ENCODE measurements at places on chromosomes 2 and 18.

DNA sequence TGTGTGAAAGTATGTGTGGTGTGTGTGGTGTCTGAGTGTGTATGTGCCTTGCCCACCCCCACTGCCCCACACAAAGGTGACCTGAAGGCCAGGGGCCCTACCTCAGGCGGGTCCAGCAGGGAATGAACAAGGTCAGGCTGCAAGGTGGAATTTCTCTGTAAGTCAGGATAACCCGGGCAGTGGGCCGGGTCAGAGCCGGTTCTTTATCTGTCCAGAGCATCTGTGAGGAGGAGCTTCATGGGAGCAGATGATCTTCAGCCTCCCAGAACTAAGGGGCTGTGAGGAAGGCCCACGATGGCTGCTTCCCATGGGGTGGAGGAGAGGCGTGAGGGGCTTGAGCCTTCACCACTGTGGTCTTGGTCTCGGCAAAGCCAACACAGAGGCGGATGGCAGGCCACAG is 150.3 kb downstream of the TFCP2L1 start:
- no peak for DNase-seq

DNA sequence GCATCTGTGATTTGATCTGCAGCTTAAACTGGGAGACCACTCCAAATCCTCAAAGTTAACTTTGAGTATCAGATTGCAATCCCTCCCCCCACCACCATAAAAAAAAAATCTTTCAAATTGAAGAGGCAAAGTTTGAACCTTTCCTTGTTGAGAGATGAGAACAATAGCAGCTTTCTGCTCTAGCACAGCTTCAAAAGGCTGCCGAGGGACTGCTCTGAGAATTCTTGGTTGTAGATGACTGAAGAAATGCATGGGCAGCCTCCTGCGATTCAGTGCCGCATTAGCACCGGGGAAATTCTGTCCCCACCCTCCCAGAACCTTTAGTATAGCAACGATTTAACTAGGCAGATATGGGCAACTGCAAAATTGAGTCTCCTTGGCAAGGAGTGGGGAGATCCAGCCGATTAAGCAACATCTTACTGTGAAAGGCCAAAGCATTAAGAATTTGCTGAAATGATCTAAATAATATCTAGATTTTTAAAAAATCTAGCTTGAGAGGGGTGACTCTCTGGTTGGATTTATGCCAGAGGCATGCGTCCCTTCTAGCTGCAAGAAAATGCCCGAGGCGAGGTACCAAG is 3.9 kb upstream of the SP5 start:
- no peak for DNase-seq

GRCh38 chr2:14872779-14873325 is 240.3 kb downstream of the LRATD1 start:
- DNase-seq, result no peak

DNA sequence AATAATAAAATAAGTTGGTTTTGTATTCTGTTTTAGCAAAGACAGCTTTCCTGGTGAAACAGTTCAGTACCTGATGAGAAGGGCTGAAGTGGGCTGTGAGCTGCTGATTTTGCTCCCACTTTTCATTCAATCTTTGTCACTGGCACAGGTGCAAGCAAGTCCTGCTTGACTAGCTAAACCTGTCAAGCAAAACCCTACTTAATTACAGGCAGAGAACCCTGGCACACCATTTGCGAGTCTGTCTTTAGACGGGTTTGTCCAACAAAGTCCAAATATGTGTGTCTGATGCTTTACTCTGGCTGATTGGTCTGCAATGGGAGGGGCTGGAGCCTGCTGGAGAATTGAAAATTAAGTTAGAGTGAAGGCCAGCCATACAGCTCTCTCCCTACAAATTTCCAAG is 267.2 kb downstream of the EPHA4 start:
- no peak for DNase-seq

- no peak for DNase-seq
Measured at GRCh38 chr18:23302511-23302850, 150.6 kb upstream of the RIOK3 start.

- DNase-seq, result no peak
Measured at GRCh38 chr2:207320381-207321159, 154.8 kb upstream of the KLF7 start.

DNA sequence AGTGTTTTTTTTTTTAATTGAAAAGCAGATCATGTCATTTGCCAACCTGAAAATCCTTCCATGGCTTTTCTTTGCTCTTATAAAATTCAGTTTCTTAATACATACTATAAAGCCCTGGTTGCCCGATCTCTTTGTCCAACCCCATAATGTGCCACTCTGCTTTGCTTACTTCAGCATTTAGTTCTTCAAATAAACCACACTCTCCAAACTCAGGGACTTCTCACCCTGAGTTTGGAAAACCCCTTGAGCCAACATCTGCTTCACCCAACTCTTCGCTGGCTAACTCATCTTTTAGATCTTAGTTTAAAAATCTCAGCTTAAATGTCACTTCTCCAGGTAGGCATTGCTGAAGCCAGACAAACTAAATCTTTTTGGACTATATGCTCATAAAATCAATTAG is 1.3 kb upstream of the STAT1 start:
- DNase-seq, result no peak

GRCh38 chr2:37871456-37872191 is 53.5 kb upstream of the RMDN2 start:
- peak; percentile 11 for DNase-seq

- no peak for DNase-seq
Measured at GRCh38 chr18:72107647-72108383, 436.3 kb downstream of the CBLN2 start.

DNA sequence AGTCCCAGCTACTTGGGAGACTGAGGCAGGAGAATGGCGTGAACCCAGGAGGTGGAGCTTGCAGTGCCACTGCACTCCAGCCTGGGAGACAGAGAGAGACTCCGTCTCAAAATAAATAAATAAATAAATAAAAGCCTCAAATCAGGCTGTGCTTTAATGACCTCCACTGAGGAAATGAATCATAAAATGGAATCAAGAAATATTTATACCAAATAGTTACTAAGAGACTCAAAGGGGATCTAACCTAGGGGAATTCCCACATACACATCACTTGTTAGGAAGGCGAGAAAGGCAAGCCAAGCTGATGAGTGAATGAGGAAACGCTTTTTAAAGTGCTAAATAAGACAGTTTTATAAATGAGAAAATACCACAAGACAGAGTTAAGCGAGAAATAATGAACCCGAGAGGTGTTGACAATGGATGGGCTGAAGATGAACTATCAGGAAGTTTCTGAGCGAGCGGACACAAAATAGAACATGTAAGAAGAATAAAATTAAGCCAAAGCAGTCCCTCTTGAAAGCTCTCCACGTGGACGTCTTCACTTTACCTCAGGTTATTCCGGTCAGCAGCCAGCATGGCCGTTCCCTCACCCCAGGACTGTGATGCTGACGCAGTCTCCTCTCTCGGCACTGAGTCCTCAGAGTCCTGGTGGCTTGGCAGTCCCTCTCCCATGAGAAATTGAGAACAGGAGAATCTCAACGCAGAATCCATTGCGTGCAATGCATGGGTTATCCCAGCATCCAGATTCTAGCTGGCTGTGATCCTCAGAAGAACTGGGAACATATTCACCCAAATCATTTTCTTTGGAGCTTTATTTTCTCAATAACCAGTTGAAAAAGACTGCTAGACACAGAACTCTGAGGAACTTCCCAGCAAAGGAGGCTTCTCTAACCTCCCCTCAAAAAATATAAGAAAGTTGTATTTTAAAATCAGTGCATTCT is 22.3 kb downstream of the PXDN start:
- DNase-seq, result no peak

DNA sequence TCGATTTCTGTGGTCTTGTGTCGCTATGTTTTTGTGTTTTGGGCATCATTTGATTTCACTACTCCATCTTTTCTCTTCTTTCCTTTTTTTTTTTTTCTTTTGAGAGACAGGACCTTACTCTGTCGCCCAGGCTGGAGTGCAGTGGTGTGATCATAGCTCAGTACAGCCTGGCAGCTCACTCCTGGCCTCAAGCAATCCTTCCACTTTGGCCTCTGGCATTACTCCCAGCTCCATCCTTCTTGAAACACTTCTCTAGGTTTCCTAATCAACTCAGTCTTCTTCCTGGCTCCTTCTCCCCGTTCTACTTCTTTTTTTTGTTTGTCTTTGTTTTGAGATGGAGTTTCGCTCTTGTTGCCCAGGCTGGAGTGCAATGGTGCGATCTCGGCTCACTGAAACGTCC is 26.5 kb downstream of the TCF23 start:
- DNase-seq, result no peak

DNA sequence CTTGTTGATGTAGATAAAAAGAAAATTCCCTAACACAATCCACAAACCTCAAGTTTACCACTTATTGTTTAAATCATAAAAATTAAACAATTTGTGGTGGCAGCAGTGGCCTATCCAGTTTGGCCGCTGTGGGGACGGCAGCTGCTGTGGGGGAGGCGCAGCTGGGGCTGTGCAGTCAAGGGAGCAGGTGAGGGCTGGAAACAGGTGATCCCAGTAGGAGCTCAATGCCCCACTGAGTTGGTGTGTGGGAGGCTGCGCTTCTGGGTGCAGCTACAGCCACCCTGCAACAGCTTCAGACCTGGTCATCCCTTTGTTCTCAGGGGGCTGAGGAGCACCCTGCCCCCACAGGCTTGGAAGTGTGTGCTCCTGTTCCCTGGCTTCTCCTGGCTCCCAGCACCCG is 266.0 kb upstream of the FSIP2 start:
- no peak for DNase-seq

GRCh38 chr2:191539068-191539467 is 138.9 kb upstream of the NABP1 start:
- peak; percentile 6 for DNase-seq

DNA sequence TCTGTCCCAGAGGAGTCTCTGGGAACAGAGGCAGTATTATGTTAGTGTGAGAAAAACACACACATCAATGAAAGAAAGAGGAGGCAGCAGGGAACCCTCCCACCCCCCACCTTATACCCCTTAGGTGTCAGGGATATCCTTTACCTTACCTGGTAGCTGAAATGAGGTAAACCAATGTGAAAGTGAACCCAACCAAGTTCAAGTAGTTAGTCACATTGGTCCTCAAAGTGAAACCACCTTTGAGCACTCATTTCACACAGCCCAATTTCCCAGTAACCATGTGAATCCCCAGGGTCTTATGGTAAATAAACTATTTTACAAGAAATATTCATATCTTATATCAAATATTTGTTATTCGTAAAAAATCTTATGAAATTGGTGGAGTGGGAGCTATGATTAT is 377.8 kb downstream of the LRATD1 start:
- no peak for DNase-seq

- no peak for DNase-seq
Measured at GRCh38 chr2:127893494-127893893, 7.7 kb upstream of the AMMECR1L start.

DNA sequence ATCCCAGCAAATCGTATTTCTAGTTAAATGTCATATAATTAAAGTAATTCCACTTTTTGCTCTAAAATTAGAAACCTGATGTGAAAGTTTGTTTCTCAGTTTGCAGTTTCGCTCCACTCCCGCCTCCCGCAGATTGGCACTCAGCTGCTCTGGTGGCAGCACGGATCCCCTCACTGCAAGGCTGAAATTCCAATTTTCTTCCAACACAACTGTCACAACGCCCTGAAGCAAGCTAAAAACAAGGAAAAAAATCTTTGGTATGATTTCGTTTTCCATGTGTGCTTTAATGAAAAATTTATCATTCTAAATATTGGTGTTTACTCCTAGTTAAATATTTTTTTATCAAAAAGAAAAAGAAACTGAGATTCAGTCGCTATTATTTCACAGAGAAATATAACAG is 38.5 kb downstream of the FTCDNL1 start:
- DNase-seq, result no peak

DNA sequence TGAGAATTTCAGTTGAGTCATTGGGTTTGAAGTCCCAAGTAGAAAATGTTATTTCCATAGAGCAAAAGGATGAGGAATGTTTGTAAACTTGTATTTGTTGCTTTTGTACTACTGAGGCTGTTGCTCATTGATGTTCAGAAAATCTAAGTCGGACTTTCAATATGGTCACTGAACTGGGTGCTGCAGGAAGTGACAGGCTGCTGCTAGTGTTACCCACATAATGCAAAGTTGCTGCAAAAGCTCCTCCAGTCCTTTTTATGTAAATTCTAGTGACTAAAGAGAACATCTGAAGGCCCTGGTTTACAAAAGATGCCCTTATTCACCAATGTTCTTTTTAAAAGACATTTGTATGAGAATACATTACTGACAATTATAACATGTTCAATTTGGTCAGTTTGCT is 131.1 kb upstream of the FAM98A start:
- no peak for DNase-seq

- DNase-seq, result no peak
Measured at GRCh38 chr2:74567881-74568280, 13.4 kb downstream of the DOK1 start.

- no peak for DNase-seq
Measured at GRCh38 chr2:40666398-40666797, 214.5 kb upstream of the SLC8A1 start.

GRCh38 chr2:179377296-179377695 is 112.7 kb upstream of the SESTD1 start:
- DNase-seq, result no peak

DNA sequence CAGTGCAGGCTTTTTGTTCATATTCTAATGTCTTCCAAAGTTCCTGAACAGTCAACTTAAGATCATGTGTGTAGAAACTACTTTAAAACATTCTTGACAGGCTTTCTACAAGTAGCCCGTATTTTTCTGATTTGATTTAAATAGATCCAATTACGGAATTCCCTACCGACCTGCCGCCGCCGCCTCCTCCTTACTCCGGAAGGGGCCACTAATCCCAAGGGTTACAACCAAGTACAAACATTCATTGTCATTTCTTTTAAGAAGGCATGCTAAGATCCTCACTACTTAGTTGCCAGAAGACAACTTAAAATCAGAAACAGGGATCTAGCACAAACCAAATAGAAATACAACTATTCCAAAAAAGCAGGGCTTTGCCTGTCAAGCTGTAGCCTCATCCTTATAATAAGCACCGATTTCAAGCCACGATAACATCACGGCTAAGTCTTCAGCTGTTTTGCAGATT is 784 bp downstream of the WDR33 start:
- DNase-seq, result peak; percentile 16

DNA sequence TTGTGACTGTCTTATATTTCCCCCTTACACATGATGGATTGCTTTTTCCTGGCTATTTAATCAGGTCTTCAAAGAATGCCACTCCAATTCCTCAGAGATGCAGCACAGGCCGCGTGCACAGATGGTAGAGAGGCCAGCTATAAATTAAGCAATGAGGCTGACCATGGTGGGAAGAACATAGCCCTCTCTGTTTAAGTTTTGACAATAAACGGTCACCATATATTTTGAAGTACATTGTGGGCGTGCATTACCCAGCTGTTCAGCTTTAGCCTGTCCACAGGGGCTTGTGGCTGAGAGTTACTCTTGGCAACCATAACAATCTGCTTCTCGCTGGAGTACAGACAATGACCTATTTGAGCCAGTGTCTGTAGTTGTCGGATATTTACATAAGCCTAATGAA is 730.8 kb downstream of the DCC start:
- DNase-seq, result no peak

- no peak for DNase-seq
Measured at GRCh38 chr2:96262306-96262705, 3.5 kb downstream of the TMEM127 start.

- no peak for DNase-seq
Measured at GRCh38 chr2:54290356-54291025, 34.5 kb upstream of the TSPYL6 start.

- peak; percentile 62 for DNase-seq
Measured at GRCh38 chr2:178700922-178701342, 106.3 kb downstream of the TTN start.

All from LoVo (cell line).